ENCODE measurements at places on chromosomes 2 and 18.

DNA sequence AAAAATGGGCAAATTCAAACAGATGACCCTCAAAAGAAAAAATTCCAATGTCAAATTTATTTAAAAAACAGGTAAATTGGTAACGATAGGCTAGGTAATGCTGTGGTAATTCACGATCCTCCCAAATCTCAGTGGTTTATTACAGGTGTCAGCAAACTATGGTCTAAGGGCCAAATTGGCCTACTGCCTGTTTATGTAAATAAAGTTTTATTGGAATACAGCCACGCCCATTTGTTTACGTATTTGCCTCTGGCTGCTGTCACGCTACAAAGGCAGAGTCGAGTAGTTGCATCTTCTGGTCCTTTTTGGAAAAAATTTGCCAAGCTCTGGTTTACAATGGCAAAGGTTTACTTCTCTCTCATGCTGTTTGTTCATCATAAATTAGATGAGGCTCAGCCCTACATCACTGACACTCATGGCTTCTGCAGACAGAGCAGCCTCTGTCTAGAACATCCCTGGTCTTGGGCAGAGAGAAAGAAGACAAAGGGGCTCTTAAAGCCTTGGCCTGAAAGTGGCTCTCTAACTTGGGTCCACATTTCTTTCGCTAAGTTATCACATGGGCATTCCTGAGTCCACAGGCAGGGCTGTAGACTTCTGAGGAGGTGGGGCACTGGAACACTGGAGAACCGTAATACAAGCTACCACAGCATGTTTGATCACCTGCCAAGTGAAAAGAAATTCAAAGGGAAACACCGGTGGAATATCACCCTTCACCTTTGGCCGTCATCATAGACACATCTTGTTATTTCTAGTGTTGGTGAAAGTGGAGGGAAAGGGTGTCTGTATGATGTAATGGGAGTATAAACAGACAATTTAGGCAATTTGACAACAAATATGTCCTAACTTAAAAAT, 34.8 kb downstream of the SP110 start:
- no peaks in the 10 kb centered on the region for H3K27me3 ChIP-seq
- peaks cover 81% of the 10 kb centered on the region for H3K36me3 ChIP-seq
- H3K4me3 ChIP-seq, result no peak overlapping the region
- no peaks in the 10 kb centered on the region for H3K4me1 ChIP-seq
- DNase-seq, result no peak

DNA sequence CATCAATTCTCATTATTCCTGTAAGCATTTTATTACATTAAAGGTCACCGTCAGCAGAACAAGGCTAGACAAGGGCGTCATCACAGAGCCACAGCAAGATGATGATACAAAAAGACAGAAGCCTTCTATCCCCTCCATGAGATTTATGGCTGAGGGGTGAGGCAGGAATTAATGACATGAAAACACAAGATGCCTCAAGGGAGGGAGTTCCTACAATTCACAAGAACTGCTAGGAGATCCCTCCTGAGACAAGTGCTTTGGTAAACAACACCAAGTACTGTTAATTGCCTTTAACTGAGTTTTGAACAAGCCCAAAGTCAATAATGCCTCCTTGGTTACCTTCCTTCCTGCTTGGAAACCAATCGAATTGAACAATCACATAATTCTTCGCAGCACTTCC, 14.1 kb downstream of the ADD2 start:
- no peak for DNase-seq
- no peak overlapping the region for H3K4me3 ChIP-seq
- H3K4me1 ChIP-seq, result no peaks in the 10 kb centered on the region
- no peaks in the 10 kb centered on the region for H3K36me3 ChIP-seq

DNA sequence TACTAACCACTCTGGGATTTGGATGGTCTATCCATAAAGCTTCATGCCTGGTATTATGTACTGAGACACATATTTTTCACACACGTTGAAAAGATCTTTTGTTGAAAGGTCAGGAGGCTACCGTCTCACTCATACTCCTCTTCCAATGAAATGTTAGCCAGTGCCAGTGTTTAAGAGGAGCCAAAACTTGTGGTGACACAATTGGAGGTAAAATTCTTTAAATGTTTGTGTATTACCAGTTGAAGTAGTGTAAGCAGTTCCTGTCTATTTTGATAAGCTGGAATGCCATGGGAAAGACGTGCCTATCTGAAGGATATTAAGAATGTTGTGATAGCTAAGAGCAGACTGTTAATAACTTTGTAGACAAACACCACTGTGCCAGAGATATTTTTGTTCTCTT, 32.1 kb downstream of the MARCHF7 start:
- no peak overlapping the region for H3K27ac ChIP-seq
- DNase-seq, result no peak
- peaks cover 14% of the 10 kb centered on the region for H3K4me1 ChIP-seq
- H3K36me3 ChIP-seq, result peaks cover 58% of the 10 kb centered on the region
- H3K4me3 ChIP-seq, result no peak overlapping the region

GRCh38 chr2:101893681-101894381, 97.9 kb upstream of the IL1R2 start:
- no peak overlapping the region for H3K4me3 ChIP-seq
- H3K27ac ChIP-seq, result no peak overlapping the region
- peaks cover 37% of the 10 kb centered on the region for H3K36me3 ChIP-seq
- no peaks in the 10 kb centered on the region for H3K27me3 ChIP-seq
- DNase-seq, result no peak
- H3K4me1 ChIP-seq, result no peaks in the 10 kb centered on the region

DNA sequence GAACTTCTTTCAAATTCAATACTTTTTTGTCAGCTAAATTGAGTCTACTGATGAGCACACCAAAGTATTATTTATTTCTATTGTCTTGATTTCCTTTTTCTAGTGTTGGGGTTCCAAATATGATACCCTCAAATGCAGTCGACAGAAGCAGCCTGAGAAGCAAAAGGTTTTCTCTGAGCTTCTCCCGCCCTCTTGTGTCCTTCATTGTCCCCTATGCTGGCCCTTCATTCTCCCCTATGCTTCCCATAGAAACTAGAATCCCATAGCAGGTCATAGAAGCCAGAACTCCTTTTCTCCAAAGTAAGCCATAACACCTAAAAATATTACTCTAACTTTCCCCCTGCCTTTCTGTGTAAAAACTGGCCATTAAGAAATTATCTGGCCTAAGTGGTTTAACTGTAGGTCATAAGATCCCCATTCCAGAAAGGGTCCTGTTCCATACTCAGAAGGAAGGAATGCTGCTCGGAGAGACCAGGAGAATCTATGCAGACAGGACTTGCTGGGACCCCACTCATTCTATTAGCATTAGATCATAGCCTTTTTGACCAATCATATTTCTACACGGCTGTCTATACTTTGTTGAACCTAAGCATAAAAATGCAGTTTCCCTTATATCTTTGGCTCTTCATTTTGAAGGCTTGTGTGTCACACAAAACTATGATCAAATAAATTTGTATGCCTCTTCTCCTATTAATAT, 764.6 kb upstream of the PKDCC start:
- no peak for DNase-seq
- H3K36me3 ChIP-seq, result no peaks in the 10 kb centered on the region
- no peak overlapping the region for H3K4me3 ChIP-seq
- H3K27me3 ChIP-seq, result no peaks in the 10 kb centered on the region

- no peak overlapping the region for H3K27ac ChIP-seq
- H3K4me3 ChIP-seq, result no peak overlapping the region
These were observed 72.0 kb downstream of the MRO start for GRCh38 chr18:50747849-50748242.

DNA sequence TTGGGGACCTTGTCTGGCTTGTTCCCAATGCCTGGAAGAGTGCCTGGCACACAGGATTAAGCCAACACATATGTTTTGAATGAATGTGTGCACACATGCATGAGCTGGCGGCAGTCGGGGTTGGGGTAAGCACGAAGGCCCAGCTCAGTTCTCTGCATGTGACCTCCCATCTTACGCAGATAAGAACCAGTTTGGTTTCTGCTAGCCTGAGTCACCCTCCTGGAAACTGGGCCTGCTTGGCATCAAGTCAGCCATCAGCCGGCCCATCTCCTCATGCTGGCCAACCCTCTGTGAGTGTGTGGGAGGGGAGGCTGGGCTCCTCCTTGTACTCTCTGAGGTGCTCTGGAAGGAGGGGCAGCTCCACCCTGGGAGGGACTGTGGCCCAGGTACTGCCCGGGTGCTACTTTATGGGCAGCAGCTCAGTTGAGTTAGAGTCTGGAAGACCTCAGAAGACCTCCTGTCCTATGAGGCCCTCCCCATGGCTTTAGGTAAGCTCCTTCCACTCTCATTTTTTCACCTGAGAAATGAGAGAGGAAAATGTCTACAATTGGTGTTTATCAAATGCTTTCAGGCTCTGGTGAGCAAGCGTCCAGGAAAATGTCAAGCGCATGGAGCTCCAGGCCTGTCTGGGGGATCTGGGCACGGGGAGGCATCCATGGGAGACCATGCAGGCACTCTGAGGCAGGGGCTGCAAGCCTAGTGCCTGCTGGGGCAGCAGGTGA, 9.7 kb upstream of the IL1RN start:
- no peaks in the 10 kb centered on the region for H3K27me3 ChIP-seq
- H3K27ac ChIP-seq, result peak overlapping the region; percentile 33
- H3K4me3 ChIP-seq, result no peak overlapping the region
- no peaks in the 10 kb centered on the region for H3K36me3 ChIP-seq
- peaks cover 29% of the 10 kb centered on the region for H3K4me1 ChIP-seq

- H3K27me3 ChIP-seq, result no peaks in the 10 kb centered on the region
- no peak overlapping the region for H3K27ac ChIP-seq
- no peak overlapping the region for H3K4me3 ChIP-seq
- DNase-seq, result no peak
- H3K4me1 ChIP-seq, result peaks cover 11% of the 10 kb centered on the region
- no peaks in the 10 kb centered on the region for H3K36me3 ChIP-seq
These were observed 215.7 kb downstream of the MREG start for GRCh38 chr2:215797676-215798075.

DNA sequence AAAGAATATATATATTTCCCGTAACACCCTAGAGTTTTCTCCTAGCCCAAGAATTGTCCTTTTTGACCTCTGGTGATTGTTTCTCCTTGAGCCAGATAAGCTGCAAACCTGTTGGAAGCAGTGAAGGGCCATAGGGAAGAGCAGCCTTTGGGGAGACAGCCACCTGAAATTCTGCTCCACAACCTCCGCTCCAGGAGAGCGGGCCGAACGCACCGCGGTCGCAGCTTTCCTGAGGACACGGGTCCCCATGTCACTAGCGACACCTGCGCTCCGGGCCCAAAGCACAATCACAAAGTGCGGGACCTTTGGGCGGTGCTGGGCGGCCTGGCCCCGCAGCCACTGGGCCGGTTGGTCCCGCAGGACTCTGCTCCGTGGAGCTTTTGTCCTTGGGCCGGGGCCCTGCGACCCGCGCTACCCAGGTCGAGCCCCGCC, 557 bp upstream of the DSG2 start:
- no peak overlapping the region for H3K27ac ChIP-seq
- DNase-seq, result no peak
- no peaks in the 10 kb centered on the region for H3K36me3 ChIP-seq
- H3K4me1 ChIP-seq, result peaks cover 5% of the 10 kb centered on the region

DNA sequence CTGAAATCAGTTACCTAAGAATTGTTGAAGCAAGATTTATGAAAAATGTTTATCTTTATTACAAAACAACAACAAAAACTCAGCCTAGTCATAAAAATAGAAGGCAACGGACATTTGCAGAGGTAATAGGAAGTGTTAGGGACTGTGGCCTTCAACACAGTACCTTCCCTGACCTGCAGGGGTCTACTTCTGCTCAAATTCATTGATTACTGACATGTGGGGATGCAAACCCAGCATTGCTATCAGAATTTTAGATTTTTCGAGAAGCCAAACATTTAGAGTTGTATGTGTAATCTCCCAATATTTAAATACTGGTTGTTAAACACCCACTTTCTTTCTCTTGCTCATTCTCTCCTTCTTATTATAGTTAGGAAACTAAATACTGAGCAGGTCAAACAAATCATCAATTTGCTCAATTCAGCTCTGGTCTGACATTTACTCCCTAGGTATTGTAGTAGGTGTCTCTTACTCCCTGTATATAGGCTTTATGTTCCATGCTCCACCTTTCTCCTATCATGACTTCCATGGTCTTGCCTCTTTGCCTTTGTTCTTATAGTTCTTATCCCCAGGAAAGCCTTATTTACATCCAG, 198.5 kb downstream of the UBE2E3 start:
- peak overlapping the region; percentile 60 for H3K4me3 ChIP-seq
- H3K27ac ChIP-seq, result peak overlapping the region; percentile 81
- DNase-seq, result no peak

DNA sequence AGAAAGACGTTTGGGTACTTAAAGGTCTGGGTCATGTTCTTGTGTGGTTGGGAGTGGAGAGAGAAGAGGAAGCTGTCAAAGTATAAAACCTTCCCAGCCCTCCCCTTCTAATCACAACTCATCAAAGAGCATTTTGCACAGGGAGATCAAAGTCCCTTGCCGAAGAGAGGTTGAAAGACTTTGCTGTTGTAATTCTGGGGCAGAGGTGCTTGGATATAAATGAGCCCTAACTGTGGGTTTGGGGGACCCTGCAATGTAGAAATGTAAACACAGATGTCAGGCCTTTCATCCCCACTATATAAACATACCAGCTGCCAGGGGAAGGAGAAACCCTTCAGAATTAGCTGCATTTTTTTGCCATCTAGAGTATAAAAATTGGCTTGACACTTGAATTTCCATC, 182.1 kb downstream of the ETAA1 start:
- H3K4me1 ChIP-seq, result no peaks in the 10 kb centered on the region
- no peak overlapping the region for H3K27ac ChIP-seq
- H3K36me3 ChIP-seq, result no peaks in the 10 kb centered on the region
- no peak for DNase-seq
- no peak overlapping the region for H3K4me3 ChIP-seq

DNA sequence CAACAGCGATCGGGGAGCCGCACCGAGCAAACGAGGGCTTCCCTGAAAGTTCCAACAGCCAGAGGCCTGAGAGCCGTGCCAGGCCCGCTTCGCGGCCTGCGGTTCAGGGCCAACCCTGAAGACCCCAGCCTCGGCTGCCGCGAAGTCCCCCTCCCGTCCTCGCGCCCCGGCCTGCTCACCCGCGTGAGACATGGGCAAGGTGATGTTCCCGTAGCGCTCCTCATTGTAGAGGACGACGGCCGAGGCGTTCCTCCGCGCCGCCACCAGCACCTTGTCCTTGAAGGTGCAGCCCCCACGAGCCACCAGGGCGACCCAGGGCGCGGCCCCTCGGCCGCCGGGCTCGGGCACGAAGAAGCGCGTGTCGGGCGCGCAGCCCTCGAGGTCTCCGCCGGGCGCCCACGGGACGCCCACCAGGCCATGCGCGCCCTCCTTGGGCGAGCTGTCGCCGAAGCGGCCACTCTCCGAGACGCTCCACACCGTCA, 510 bp downstream of the RNF149 start:
- peaks cover 37% of the 10 kb centered on the region for H3K36me3 ChIP-seq
- peaks cover 55% of the 10 kb centered on the region for H3K4me1 ChIP-seq
- H3K27ac ChIP-seq, result peak overlapping the region; percentile 99
- no peaks in the 10 kb centered on the region for H3K27me3 ChIP-seq

GRCh38 chr2:18412980-18413675, 147.3 kb downstream of the RDH14 start:
- no peaks in the 10 kb centered on the region for H3K27me3 ChIP-seq
- H3K36me3 ChIP-seq, result no peaks in the 10 kb centered on the region
- no peaks in the 10 kb centered on the region for H3K4me1 ChIP-seq
- no peak for DNase-seq
- H3K4me3 ChIP-seq, result no peak overlapping the region

- H3K27ac ChIP-seq, result no peak overlapping the region
- H3K27me3 ChIP-seq, result no peaks in the 10 kb centered on the region
These were observed 998.0 kb upstream of the FANCL start for GRCh38 chr2:59239146-59239545.
